ENCODE measurements at places on chromosomes 5 and 9.

- no peak for DNase-seq
Observed at GRCh38 chr5:22835686-22836085, 17.5 kb downstream of the CDH12 start.

- DNase-seq: no peak
Observed at GRCh38 chr9:31950756-31951155, 433.7 kb upstream of the ACO1 start.

DNA sequence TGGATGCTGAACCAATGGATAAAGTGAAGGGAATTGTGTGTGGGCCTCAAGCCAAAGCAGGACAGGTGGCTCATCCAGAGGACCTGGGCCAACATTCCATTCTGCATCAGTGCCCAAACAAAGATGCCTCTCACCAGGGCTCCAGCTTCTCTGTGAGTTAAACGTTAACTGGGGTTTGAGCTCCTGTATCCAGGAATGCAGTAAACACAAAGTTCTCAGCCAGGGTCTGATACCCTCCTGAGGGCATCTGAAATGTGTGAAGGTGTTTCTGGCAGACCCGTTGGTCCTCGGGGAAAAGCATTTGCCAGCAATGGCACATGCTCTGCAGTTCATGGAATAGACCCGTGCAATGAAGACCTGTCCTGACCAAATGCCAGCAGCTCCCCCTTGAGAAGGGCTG lies 33.9 kb upstream of the AOPEP start:
- DNase-seq: no peak

GRCh38 chr5:126525630-126526245 lies 69.3 kb downstream of the ALDH7A1 start:
- no peak for DNase-seq

- no peak for DNase-seq
Observed at GRCh38 chr9:121784731-121785411, 133.4 kb downstream of the DAB2IP start.
